ENCODE measurements at places on chromosomes 1 and 21.

- DNase-seq, result no peak
Observed at GRCh38 chr1:63448731-63449246, 74.2 kb downstream of the ITGB3BP start.

GRCh38 chr21:17613242-17613676 is 558 bp upstream of the BTG3 start:
- DNase-seq, result no peak

- no peak for DNase-seq
Observed at GRCh38 chr1:63873751-63874150, 99.9 kb downstream of the ROR1 start.

- DNase-seq, result no peak
Observed at GRCh38 chr1:103561643-103562395, 9.6 kb upstream of the AMY2B start.

DNA sequence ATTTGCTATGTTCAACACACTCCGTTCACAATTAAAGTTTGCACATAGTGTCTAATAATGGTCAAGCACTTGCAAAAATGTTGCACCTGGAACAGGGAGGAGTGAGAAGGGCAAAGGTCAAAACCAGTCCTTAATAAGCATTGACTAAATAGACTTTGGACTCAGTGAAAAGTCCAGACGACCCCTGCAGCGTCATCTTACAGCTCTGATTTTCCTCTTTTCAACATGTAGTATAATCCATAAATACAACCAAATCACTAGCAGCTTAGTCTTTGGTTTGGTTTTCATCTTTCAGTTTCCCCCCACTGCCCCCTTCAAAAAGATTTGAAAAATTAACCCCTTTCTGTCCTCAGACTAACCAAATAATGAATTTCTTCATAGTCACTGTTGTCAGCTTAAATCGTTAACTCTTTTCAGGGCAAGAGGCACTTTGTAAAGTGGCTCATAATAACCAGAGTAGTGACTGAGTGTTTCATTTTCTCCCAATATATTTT is 290.3 kb downstream of the PTPRC start:
- no peak for DNase-seq
